ENCODE measurements at places on chromosomes 11 and 22.

DNA sequence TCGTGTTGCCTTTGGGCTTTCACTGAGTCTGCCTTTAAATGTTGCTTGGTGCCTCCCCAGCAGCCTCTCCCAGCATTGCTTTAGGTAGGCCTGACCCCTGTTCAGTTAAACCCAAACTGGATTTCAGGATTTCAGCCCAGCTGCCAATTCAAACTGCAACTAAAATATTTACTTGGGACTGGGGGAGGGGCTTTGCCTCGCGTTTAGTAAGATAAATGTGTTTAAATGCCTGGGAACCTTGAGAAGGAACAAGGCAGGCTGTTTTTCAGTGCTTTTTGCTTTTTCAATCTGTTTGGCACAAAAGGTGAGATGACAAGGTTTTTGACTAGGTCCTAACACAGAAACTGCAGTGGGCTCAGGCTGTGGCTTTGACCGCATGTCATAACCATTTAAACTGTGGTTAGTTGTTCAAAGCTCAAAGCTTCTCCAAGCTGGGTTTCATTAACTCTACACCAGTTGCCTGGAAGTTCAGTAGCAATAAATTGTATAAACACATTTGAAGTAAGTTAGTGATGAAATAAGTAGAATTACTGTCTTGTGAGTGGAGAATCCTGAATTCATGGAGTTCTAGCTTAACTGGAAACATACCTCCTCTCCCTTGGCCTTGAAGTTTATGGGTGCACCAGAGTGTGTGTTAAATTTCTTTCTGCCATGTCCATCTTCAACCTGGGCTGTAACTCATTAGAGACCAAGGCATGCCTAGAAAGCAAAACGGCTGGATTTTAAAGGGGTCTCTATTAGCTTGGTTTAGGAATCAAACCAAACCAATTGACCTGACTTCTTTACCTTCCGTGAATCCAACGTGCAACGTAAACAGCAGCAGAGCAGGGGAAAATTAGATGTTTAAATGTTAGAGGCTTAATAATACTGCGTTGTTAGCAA lies 3.6 kb downstream of the PKNOX2 start:
- DNase-seq: no peak

- no peak for DNase-seq
Observed at GRCh38 chr22:43843783-43844530, 18.4 kb downstream of the SULT4A1 start.

DNA sequence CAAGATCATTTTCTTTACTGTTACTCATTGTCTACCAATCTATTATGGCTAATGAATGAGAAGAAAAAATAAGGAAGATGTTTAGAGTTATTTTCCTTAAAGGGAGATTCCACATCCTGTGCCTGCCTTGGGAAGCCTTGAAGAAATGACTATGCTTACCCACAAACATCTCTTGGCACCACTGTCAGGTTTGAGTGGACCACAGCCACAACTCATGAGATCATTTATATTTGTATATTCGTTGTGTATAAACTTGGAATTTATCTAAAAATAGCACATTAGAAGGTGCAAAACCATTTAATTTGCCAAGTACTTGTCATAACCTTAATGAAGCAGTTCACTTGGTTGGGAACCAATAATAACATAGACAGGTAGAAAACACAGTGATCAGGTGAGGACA lies 740.8 kb downstream of the DLG2 start:
- DNase-seq: no peak

DNA sequence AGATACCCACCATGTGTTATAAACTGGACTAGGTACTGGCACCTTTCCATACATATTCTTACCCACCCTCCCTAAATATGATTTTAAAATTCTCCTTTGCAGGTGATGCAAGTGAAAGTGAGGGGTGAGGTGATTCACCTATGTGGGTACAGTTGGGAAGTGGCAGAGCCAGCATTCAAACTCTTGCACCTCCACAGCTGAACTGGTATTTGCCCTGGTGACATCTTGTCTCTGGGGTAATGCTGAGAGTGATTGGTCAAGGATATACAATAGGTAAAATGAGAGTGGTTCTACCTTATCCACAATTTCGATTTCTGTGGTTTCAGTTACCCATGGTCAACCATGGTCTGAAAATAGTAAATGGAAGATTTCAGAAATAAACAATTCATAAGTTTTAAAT lies 288.2 kb downstream of the MIAT start:
- no peak for DNase-seq

DNA sequence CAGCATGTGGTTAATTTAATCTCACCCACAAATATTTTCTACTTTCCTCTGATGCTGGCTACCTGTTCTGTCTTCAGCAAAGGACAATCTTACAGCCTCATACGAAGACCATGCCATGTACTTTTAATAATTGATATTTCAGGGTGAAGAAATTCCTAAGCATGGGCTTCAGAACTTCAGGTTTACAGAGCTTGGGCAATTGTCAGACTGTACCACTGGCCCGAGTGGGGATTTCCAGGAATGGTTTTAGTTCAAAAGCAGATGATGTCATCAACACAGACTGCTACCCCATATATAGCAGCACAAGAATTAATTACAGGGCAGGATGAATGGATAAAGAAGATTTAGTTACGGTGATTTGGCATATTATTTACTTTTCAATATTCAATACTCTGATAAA lies 171.8 kb downstream of the ETS1 start:
- no peak for DNase-seq

DNA sequence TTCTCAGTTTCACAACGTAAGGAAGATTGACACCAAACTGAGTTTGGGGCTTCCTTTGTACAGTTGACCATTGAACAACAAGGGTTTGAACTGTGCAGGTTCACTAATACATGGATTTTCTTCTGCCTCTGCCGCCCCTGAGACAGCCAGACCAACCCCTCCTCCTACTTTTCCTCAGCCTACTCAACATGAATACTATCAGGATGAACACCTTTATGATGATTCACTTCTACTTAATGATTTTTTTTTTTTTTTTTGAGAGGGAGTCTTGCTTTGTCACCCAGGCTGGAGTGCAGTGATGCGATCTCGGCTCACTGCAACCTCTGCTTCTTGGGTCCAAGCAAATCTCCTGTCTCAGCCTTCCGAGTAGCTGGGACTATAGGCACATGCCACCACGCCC lies 14.6 kb downstream of the RBM4 start:
- DNase-seq: no peak
